ENCODE measurements at places on chromosomes 5 and 9.

DNA sequence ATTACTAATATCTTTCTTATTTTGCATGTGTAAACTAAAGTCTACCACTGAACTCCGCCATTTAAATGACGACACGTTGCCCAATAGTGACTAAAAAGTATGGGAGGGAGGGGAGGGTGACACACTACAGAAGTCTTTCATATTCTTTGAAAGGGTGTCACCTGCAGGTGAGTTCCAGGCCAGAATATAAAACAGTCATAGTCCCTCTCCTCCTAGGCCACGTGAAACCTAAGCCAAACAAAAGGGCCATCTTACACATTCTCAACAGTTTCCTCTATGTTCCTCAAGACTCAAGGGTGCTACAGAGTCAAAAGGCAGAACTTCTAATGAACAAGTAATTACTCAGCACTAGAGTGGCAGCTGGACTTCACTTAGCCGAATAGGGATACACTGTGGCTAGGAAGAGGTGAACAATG is 6.4 kb downstream of the CEMIP2 start:
- DNase-seq, result no peak

- DNase-seq, result no peak
Observed at GRCh38 chr5:120241400-120241799, 222.7 kb upstream of the PRR16 start.

DNA sequence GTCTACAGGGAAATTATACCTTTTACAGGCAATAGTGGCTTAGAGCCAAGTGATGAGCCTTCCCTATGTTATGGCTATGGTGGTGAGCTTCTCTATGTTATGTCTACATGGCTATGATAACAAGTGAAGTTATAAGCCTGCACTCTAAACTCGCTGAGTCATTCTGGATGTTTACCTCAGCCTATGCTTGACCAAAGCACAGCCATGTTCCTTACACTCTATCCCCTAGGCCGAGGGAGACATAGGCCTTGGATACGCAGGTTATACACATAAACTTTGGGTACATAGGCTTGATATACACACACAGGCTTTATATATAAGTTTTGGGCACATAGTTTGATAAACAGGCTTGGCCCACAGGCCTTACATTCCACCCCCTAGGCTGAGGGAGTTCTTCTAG is 13.8 kb downstream of the DMAC1 start:
- DNase-seq, result no peak

GRCh38 chr5:85278193-85278592 is 893.5 kb upstream of the EDIL3 start:
- no peak for DNase-seq

DNA sequence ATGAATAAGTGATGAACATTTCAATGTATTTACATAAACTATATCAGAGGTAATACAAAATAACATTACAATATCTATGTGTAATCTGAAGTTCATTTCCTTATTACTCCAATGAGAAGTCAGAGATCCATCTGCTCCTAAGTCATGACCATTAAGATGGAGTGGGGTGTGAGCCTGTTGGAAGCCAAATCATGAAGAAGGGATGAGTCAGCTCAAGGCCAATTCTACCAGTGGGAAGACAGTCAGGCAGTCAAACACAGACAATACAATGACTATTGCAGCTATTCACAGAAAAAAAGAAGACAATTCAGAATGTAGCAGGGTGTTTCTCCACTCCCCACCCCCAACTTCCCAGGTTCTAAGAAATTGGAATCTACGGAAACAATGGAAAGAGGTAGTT is 155.0 kb downstream of the NFIB start:
- no peak for DNase-seq

DNA sequence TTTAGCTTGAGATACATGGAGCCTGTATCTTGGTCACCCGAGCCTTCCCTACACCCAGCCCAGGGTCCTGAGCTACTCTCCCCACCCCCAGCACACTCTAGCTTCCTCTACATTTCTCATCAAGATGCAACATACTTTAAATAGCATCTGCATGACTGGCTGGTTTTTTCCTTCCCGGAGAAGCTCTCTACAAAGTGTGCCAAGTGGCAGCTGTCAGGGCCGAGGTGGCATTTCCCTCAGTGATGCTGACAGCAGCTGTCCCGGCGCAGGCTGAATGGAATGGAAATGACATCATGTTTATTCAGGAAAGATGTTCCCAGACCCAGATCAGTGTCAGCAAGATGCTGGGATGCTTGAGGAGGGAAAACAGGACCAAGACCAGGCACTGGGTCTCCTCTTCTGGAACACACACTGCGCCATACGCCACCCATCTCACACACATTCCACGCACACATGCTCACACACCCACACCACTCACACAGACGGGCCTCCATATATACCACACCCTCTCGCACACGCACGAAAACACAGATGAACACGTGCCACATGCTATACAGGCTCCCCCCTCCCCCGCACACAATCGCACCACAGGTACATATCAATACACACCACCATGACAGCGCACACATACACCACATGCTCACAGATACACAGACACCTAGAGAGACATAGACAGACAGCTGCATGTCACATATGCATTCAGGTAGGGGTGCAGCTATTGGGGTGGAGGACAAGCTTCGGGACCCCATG is 67.8 kb downstream of the LHX2 start:
- no peak for DNase-seq

DNA sequence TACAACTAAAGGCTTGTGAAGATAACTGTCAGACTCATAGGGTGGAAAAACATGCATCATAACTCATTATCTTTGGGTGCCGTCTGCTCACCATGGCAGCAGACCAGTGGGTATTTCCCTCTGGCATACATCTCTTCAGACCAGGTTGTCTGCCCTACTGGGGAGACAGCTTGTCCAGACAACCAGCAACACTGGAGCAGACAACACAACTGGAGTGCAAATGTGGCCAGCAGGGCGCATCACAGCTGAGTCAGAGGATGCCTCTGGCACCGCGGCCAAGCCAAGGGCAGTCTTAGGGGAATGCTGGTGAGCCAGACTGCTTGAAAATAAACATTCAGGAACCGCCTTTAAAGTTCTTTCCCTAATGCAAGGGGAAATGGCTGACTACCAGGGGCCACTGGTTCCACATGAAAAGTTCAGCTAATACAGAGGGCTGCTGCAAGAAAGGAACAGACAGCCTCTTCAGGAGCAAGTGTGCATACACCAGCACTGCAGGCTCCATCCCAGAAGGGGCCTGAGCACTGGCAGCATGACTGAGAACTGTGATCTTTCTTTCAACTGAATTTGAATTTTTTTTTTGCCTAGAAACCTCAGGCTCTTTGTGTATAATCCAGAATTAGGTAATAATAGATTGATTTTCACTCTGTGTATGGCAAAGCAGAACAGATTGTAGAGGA is 77.3 kb downstream of the MAMDC2 start:
- no peak for DNase-seq

DNA sequence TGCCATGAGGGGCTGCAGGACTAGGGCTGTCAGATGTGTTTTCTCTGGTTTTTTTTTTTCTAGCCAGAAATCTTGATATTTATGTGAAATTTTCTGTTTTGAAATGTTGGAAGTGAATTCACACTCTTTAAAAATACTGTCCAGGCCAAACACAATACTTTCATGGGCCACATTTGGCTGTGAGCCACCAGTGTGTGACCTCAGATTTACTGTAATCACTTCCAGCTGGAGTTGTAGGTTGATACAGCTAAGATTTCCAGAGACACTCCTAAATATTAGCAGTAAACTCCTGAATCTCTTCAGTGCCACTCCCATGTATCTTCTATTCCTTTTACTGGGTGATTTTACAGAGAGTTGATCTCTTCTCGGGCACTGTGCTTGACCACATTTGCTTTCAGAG is 92.2 kb upstream of the CKMT2 start:
- no peak for DNase-seq

DNA sequence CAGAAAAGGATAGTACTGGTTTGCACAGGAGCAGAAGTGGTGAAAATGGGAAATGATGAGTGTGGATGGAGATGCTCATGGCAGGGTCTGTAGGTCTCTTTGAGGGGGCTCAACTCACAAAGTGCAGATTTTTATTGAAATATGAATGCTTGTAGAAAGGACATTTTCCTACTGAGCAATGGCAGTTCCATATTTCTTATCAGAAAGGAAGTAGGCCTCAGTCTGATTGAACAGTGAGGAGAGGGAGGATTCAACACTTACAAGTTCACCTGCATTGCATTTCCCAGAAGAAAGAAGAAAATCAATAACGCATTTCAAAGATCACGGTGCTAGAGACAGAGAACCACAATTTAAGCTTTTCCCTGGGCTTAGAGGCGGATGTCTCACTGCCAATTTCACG is 49.2 kb downstream of the ANXA2R start:
- no peak for DNase-seq

DNA sequence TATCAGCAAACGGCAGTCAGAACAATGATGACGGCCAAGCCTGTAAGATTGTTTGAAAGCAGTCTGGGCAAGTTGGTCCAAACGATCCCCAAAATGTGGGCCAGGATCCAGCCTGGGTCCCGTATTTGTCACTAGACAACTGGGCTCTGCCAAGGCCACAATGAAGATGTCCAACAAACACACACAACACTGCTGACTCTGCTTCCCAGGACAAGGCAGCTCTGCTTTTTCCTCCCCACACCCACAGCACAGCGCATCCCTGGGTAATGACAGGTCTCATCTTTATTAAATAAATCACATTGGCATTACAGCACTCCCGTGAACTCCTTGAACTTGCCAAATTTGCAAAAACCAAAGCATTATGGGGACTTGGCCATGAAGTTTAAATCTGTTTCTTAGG is 424.1 kb upstream of the ACTBL2 start:
- no peak for DNase-seq

DNA sequence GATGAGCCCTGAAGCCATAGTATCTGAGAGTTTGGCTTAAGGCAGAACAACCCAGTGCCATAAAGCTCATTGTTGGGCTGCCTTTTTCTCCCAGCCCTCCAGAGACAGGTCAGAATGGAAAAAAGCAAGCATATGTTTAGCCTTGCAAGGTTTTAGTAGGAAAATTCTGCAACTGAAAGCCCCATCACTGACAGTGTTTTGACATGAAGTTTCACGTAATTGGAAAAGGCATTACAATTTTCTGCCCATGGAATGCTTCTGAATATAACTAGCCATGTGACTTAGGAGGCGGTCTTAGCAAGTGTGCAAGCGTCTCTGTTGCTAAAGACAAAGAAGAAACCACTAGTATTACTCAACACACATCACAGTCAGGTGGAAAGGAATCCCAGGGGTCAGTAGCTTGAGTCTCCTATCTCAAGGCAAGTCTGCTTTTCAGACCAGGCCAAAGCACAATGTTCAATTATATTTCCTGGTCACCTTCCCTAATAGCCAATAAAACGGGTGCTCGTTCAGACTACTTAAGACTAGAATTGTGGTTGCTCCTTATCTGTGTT is 117.6 kb downstream of the CARTPT start:
- no peak for DNase-seq

- no peak for DNase-seq
Observed at GRCh38 chr9:84969084-84969483, 299.6 kb downstream of the NTRK2 start.

GRCh38 chr9:93025736-93026135 is 32.8 kb upstream of the SUSD3 start:
- no peak for DNase-seq

- no peak for DNase-seq
Observed at GRCh38 chr5:157611571-157612476, 36.2 kb upstream of the ADAM19 start.

DNA sequence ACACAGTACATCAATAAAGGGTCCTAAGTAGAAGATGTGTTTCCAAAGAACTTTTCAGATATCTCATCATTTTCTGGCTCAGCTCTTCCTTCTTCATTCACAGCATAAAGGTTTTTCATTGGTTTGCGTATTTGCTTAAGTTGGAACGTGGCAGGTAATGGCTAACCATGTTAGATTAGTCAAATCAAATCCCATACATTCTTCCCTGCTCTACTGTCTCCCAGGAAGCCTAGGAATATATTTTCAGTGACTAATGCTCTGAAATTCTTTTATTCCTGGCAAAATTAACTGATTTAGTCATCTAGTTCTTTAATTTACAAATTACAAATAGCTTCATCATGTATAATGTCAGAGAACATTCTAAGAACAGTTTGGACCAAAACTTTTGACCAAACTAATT is 99.6 kb upstream of the TMEM161B start:
- no peak for DNase-seq

DNA sequence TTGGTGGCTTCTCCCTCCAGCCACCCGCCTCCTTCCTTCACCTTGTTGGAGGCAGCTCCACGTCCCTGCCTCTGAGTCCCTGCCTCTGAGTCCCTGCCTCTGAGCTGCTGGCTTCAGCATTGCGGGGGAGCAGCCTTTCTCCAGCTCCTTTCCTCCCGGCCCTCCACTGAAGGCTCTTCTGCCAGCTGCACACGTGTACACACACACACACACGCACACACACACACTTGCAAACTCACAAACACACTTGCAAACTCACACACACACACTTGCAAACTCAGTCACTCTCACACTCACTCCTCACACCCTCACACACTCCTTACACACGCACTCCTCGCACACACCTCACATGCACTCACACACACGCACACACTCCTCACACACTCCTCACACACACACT is 45.1 kb downstream of the C9orf50 start:
- no peak for DNase-seq

- no peak for DNase-seq
Observed at GRCh38 chr5:131635684-131636572, 899 bp upstream of the RAPGEF6 start.

DNA sequence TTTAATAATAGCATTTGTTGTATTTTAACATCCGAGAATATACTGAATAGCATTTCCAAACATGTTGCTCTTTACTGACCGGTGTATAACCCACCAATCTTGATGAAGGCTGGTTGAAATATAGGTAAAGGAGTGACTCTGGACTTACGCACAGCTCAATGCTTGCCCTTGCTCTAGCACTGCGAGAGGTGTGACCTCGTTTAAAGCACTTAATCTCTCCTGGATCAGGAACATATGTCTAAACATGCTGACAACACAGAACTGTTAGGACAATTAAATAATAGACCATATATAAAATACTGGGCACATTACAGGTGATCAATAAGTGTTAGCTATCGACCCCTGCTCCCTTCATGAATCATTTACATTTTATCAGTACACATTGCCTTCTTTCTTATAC is 28.3 kb downstream of the TLR4 start:
- DNase-seq, result no peak

DNA sequence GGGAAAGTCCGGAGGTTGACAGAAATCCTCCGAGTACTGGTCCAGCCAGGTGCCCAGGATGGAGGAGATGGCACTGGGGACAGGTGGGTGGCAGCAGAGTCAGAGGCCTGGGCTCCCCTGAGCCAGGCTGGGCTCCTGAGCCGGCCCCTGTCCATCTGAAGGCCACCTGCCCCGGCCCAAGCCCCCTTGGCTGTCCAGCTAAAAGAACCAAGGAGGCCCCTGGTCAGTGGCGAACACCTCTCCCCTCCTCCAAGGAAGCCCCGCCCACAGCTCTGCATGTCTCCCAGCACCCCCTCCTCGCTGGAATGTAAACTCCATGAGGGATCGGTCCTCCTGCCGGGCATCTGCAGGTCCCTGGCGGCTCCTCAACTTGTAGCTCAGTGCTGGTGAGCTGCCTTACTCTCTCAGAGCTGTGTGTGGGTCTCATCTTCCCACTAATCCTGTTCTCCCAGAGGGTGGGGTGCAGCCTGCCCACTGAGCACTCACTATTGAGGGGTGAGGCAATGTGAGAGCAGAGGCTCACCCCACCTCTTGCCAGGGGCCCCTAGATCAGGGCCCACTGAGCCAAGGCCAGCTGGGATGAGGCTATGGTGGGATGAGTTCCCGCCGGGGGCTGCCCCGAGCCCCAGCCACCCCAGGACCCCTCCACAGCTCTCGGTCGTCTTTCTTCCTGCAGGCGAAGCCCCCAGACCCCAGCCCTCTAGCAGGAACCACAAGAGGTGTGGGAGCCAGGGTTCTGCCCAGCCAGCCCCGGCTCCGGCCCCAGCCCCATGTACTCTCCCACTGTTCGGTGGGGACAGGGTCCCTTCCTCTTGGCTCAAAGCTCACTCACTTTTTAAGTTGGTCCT is 12.0 kb downstream of the RALGDS start:
- DNase-seq, result no peak

All from liver (tissue), 10 donors.